ENCODE measurements at places on chromosomes 12 and 14. TPM values are rescaled to one million over a fixed set of nuclear protein-coding genes. Genes with fewer than 3 reads are reported as not detected.

DNA sequence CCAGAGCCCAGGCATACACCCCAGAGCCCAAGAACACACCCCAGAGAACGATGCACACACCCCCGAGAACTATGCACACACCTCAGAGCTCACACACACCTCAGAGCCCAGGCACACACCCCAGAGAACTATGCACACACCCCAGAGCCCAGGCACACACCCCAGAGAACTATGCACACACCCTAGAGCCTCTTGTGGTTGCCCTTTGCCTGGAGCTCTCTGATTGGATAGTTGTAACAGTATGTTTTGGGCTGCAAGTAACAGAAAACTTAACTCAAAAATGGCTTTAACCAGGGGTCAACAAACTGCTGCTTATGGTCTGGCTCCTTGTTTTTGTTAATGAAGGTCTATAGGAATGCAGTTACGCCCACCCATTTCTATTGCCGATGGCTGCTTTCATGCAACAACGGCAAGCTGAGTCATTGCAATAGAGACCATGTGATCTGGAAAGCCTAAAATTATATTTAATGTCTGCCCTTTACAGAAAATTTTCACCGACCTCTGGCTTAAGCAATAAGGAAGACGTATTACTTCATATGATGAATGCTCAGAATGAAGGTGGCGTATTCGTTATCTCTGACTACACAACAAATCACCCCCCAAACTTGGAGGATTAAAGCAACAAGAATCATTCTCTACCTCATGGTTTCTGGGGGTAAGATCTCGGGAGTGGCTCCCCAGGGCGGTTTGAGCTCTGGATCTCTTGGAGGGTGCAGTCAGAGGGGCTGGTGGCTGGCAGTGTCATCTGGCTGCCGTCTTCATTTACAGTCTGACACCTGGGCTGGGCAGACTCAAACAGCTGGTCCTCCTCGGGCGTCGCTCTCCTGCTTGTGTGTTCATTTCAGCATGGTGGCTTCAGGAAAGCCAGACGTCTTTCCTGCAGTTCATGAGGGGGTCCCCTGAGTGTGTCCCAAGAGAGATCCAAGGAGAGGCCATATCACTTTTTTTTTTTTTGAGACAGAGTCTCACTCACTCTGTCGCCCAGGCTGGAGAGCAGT lies 66.3 kb upstream of the NCOR2 start:
- no peak for DNase-seq

GRCh38 chr14:24613241-24613640 lies 3.8 kb upstream of the GZMH start:
- no peak for DNase-seq

GRCh38 chr12:87756111-87756510 lies 273.1 kb downstream of the C12orf50 start:
- DNase-seq: no peak

DNA sequence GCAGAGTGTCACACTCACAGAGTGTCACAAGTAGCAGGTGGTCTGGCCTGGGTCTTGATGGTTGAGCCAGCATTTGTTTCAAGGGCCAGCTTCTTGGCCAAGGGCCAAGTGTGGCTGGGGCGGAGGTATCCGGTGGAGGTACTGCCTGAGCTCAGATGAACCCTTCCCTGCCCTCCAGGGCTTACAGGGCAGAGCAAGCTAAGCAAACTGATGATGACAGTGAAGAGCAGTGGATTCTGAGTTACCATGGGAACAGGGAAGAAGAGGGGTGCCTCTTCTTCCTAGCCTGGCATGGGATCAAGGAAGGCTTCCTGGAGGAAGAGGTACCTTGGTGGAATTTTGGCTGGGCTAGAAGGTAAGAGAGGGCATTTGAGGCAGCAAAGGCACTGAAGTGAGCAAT lies 35.7 kb downstream of the MVK start:
- DNase-seq: no peak

DNA sequence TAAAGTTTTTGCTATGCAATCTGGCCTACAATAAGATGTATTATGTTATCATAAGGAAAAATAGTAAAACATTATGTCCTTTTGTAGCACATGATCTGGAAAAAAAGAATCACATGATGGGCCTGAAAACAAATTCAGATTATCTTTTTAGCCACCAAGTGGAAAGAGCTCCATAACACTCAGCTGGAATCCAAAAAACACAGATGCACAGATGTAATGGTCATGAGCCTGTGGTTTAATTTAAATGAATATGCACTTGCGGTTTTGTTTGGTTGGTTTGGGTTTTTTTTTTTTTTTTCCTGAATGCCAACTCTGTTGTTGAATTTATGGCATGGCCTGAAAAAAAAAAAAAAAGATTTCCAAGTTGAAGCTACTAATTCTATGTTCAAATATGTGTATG lies 4.1 kb downstream of the KCNC2 start:
- no peak for DNase-seq

DNA sequence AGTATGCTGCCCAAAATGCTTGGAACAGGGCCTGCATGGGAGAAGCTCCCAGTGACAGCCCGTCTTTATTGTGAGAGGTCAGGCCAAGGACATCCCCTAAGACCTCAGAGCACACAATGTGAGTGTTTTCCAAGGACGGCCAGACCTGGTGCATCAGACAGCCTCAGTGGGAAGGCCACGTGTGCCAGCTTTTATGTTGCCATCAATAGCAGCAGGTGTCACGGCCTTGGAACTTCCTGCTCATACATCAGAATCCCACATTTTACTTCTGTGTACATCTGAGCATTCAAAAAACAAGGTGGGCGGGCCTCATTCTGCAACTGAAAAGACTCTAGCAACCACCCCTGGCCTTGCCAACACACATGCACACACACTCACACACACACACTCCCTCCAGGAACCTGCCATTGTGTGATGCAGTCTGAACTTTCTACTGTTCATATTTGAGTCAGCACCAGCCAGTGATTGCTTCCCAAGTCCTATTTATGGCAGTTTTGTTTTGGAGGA lies 753.1 kb upstream of the TBX3 start:
- no peak for DNase-seq

Gene CLEC1A
- not detected for total RNA-seq

Gene ANO4
- not detected for total RNA-seq

Gene TAS2R7
- total RNA-seq: not detected
